ENCODE measurements at places on chromosomes 1 and 21. TPM values are rescaled to one million over a fixed set of nuclear protein-coding genes. Genes with fewer than 3 reads are reported as not detected.

The ACTN2 gene
- total RNA-seq, result 36.4 TPM

The CBR3 gene
- total RNA-seq, result 18.5 TPM

The SYDE2 gene
- 8.4 TPM for total RNA-seq

The FBXO2 gene
- total RNA-seq, result 14.1 TPM

The PUM1 gene
- total RNA-seq, result 80.3 TPM

DNA sequence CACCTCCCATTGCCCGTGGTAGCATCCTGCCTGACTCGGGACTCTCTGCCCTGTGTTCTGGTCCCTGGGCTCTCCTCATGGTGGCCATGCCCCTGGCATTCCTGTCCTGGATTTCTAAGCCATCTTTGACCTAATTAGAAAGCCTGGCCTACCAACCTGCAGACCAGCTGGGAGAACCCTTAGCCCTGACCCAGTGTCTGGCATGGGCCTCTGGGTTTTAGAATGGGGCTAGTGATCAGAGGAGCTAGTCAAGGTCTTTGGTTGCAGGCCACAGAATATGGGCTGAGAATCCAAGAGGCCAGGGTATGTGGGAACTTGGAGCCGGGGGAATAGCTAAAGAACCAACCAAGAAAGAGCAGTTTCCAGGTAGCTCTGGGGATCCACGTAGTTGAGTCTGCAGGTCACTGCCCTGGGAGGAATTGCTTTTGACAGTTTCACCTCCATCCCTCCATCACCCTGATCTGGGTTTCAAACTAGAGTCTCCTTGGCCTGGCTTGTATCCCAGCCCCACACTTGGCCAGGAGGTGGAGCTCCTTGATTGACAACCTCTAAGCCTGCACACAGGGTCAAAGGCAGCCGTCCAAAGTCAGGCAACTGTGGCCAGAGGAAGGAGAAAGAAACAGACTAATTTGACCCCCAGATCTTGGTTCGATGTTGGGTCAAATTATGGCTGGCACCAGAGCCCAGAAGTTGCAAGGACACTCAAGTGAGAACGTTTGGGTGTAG lies 54.7 kb upstream of the ABCG1 start:
- no peak for DNase-seq

- DNase-seq, result no peak
Observed at GRCh38 chr1:18232052-18232451, 124.5 kb downstream of the IGSF21 start.

- no peak for DNase-seq
Observed at GRCh38 chr1:221694109-221694508, 47.8 kb downstream of the DUSP10 start.

- no peak for DNase-seq
Observed at GRCh38 chr1:30377230-30378002, 346.0 kb downstream of the MATN1 start.

DNA sequence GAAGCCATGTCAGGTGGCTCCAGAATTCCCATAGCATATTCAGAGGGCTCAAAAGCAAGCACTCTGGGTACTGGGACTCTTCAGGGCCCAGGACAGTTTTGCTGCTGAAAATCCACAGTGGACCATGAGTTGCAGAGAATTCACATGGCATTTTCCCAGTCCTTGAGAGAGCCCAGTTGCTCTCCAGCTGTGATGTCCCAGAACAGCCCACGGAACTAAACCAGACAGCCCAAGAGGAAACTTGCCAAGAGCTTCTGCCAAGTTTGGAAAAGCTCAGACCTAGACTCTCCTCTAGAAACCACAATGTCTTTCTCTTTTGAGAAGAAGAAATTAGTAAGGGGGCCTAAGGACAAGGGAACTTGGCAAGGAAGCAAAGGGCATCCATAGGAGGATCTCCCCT lies 69.4 kb downstream of the RGS2 start:
- DNase-seq, result no peak

GRCh38 chr1:24470592-24470991 lies 32.0 kb upstream of the RCAN3 start:
- DNase-seq, result no peak

DNA sequence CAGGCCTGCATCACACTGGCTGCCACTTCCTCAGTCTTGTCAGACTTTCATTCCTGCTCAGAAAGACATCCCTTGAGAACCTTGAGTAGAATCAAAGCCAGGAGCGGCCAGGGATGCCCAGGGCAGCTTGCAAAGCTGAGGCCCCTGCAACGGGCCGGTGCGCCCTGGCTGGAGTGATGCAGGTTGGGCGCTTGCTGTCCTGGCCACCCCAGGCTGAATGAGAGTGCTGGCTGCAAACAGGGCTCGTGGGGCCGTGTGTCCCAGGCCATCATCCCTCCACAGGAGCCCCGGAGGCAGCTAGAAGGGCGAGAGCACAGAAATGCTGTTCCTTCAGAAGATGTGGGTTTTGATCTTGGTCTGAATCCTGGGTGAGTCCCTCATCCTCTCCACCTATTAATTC lies 67.2 kb upstream of the FAM20B start:
- no peak for DNase-seq

DNA sequence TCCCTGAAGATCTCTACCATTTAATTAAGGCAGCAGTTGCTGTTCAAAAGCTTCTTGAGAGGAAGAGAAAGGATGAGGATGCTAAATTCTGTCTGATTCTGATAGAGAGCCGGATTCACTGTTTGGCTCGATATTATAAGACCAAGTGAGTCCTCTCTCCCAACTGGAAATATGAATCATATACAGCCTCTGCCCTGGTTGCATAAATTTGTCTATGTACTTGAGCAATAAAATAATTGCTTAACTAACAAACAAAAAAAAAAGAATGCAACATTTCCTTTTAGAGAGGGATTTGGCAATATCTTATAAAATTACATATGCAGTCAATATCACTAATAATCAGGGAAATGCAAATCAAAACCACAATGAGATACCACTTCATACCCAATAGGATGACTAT lies 26.8 kb downstream of the ALDH9A1 start:
- no peak for DNase-seq

DNA sequence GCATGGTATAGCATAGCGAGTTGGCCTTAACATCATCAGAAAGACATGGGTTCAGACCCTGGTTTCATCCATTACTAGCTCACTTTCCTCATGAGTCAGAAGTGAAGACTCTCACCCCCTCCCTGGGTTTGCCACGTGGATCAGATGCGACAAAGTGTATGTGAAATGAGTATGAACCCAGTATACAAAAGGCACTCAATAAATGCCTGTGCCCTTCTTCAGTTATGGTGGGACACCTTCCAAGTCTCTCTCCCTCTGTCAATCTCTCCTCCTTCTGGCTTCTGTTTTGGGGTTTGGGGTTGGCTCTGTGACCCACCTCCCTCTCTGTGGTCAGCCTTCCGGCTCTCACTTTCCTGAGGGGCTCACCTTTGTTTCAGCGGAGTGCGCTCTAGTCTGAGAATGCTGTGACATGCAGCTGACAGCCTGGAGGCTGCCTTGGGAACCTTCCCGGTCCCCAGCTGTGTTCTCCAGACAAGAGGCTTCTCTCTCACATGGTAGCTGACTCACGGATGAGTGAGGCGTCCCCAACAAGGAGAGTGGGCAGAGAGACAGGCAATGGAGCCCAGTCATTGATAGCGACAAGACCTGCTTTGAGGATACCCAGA lies 155.0 kb upstream of the EDN2 start:
- no peak for DNase-seq

- DNase-seq, result no peak
Observed at GRCh38 chr1:17113963-17114362, 5.3 kb downstream of the PADI2 start.

- no peak for DNase-seq
Observed at GRCh38 chr1:184903111-184903692, 71.1 kb downstream of the NIBAN1 start.

- no peak for DNase-seq
Observed at GRCh38 chr1:228933753-228934152, 198.5 kb downstream of the RHOU start.

- DNase-seq, result no peak
Observed at GRCh38 chr1:44784094-44785028, 3.6 kb downstream of the BEST4 start.

- no peak for DNase-seq
Observed at GRCh38 chr1:169390303-169390702, 22.3 kb downstream of the BLZF1 start.

- DNase-seq, result no peak
Observed at GRCh38 chr21:33067043-33067442, 2.9 kb upstream of the OLIG1 start.

DNA sequence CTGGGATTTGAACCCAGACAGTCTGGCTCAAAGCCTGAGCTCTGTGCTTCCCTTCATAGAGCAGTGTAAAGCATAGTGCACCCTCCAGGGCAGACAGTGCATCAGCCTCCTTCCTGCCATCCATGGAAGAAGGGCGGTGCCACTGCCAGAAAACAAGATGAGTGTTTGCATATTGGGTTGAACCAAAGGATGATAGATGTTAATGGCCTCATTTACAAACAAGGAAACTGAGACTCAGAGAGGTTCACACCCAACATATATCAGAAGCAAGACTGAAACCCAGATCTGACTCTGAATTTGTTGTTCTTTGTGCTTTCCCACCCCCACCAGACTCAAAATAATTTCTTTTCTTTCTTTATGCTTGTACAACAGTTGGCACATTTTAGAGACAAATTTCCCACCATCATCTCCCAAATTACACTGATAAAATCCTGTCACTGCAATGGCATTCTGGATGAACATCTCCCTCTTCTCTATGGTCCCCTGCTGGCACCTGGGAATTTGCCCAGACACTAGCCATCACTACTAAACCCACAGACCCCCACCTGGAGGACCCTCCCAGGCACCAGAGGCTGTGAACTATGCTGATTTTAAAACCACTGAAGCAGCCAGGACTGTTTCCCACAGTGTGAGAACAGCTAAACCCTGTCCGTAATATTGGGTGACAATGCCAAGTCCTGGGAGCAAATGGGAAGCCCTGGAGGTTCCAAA lies 45.4 kb upstream of the MPZL1 start:
- DNase-seq, result no peak

DNA sequence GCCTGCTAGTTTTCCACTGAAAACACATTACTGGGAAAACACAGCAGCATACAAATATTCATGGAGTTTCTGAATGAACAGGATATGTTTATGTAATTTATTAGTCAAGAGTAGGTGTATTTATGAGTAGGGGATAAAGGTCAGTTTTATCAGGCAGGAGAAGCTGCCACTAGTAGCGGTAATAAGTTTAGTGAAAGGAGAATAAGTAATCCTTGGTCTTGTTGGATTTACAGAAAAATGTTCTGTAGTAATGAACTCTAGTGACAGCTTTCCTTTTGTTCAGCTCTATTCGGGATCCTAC lies 1.2 kb downstream of the MAST2 start:
- no peak for DNase-seq

- DNase-seq, result no peak
Observed at GRCh38 chr1:35706846-35707600, 11.7 kb downstream of the C1orf216 start.

GRCh38 chr1:94538243-94538827 lies 3.2 kb downstream of the F3 start:
- no peak for DNase-seq

GRCh38 chr1:75203415-75204277 lies 69.5 kb downstream of the LHX8 start:
- no peak for DNase-seq

DNA sequence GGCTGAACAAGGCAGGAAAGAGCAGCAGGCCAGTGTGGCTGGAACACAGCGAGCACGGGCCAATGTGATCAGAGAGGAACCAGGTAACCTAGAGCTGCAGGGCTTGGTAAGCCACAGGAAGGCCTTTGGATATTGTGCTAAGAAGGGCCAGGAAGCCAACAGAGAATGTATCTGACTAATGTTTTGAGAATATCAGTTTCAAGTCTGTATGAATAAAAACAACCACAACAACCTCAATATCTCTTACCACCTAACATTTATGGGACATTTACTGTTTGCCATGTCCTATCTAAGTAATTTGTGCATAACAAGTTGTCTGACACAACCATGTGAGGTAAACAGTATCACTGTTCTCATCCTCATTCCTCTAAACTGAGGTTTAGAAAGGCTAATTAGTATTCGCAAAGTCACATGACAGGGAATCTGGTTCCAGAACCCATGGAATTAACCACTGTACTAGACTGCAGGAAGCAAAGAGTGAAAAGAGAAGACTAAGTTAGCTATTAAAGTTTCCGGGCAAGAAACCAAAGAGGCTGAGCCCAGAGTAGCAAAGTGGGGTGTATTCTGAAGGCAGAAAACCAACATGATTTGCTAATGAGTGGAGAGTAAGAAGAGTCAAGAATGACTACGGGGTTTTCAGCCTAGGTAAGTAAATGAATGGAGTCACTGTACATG lies 38.9 kb downstream of the SPRTN start:
- no peak for DNase-seq

DNA sequence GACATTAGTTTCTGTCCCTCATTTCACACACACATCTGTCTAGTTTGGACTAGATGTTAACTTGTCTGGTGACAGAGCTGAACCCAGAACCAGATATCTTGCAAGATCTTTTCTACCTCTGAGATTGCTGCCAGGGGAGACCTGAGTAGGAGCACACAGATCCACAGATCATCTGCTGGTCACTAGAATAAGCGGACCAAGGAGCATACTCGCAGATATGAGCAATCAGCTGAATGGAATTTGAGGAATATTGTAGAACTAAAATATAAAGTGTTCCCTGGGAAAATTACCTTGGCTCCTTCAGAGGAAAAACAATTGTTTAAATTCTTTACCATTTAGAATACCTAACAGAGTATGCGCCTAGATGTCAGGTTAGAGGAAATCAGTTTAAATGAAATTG lies 90.7 kb downstream of the TNFSF18 start:
- DNase-seq, result no peak
